ENCODE measurements at places on chromosomes 1 and 21. TPM values are rescaled to one million over a fixed set of nuclear protein-coding genes. Genes with fewer than 3 reads are reported as not detected.

GRCh38 chr1:223622132-223622842 lies 43.2 kb downstream of the CAPN8 start:
- DNase-seq: no peak
- H3K4me1 ChIP-seq: no peaks in the 10 kb centered on the region
- no peaks in the 10 kb centered on the region for H3K36me3 ChIP-seq
- H3K4me3 ChIP-seq: no peak overlapping the region
- H3K27me3 ChIP-seq: no peaks in the 10 kb centered on the region

GRCh38 chr1:13500806-13501205 lies 13.0 kb downstream of the LRRC38 start:
- H3K36me3 ChIP-seq: no peaks in the 10 kb centered on the region
- no peak overlapping the region for H3K27ac ChIP-seq
- H3K4me3 ChIP-seq: no peak overlapping the region
- no peaks in the 10 kb centered on the region for H3K4me1 ChIP-seq

- H3K36me3 ChIP-seq: no peaks in the 10 kb centered on the region
- no peaks in the 10 kb centered on the region for H3K27me3 ChIP-seq
- DNase-seq: no peak
- no peak overlapping the region for H3K27ac ChIP-seq
Measured at GRCh38 chr1:112143871-112144441, 154.5 kb upstream of the KCND3 start.

- no peaks in the 10 kb centered on the region for H3K36me3 ChIP-seq
- H3K27ac ChIP-seq: no peak overlapping the region
- no peak for DNase-seq
- no peak overlapping the region for H3K4me3 ChIP-seq
- H3K4me1 ChIP-seq: no peaks in the 10 kb centered on the region
Measured at GRCh38 chr1:81121306-81121705, 679.4 kb upstream of the ADGRL2 start.

DNA sequence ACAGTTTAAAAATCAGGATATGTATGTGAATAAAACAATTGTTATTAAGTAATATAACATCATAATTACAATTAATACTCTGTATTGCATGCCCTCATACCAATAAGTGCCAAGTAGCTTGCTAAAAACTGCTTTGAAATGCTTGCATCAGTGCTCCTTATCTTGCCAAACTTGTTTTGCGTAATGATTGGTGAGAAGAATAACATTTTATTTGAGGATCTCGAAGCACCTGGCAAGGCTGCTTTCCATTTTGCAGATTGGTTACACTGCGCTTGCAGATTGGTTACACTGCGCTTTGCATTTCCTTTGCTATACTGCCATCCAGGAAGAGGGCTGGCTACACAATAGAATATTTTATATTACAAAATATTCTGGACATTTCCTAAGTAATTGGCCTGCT lies 1.7 kb upstream of the PBX1 start:
- H3K27ac ChIP-seq: no peak overlapping the region
- no peak for DNase-seq
- no peaks in the 10 kb centered on the region for H3K36me3 ChIP-seq
- no peaks in the 10 kb centered on the region for H3K27me3 ChIP-seq

DNA sequence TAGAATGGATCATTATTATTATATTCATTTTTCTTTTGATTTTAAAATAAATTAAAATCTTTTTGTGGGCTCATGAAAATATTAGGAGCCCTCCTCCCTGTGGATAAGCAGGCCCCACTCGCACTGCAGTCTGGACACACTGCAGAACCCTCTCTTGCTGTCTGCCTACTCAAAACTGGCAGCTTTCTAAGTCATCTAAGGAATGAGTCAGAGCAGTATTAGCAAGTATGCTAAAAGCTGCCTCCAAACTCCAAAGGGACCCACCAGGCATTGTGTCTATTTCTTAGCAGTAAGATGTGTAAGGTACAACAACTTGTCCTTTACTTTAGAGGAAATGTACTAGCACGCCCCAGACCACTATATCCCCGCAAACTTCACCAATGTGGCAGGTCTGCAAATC lies 108.8 kb downstream of the SYF2 start:
- no peak for DNase-seq
- no peak overlapping the region for H3K27ac ChIP-seq
- H3K36me3 ChIP-seq: no peaks in the 10 kb centered on the region

The C1QTNF12 gene
- 0.79 TPM for total RNA-seq

The OR2AK2 gene
- not detected for total RNA-seq

The LRRC40 gene
- 12.0 TPM for total RNA-seq

The WDTC1 gene
- total RNA-seq: 14.9 TPM
